ENCODE measurements at places on chromosomes 11 and 22.

- no peak for DNase-seq
Measured at GRCh38 chr11:59394186-59394585, 32.0 kb downstream of the OR5A2 start.

DNA sequence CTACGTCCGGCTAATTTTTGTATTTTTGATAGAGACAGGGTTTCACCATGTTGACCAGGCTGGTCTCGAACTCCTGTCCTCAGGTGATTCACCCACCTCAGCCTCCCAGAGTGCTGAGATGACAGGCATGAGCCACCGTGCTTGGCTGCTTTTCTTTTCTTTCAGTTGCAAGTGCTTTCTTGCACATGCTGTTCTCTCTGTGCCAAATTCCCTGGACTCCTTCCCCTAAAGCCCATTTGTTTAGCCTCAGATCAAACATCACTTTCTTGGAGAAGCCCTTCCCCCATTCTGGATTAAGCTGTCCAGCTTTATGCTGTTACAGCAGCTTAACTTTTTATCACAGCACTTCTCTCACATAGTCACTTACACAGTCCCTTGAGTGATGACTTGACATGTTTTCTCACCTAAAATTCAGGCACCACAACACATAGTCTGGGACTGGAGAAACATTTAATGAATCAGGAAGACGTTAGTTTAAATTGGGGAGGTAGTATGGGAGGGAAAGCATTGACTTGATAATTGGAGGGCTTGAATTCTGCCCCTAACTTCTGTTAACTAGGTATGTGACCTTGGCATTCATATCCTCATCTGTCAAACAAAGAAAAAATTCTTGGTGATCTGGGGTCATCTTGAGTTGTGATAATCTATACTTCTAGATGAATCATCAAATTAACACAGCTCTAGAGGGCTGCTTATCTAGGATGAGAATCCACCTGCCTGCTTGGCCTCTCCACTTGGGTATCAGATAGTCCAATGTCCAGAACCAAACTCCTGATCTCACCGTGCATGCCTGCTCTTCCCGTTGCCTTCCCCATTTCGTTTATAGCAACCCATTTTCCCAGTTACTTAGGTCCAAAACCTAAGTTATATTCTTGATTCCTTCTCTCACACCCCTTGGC is 18.4 kb downstream of the ACO2 start:
- no peak for DNase-seq

DNA sequence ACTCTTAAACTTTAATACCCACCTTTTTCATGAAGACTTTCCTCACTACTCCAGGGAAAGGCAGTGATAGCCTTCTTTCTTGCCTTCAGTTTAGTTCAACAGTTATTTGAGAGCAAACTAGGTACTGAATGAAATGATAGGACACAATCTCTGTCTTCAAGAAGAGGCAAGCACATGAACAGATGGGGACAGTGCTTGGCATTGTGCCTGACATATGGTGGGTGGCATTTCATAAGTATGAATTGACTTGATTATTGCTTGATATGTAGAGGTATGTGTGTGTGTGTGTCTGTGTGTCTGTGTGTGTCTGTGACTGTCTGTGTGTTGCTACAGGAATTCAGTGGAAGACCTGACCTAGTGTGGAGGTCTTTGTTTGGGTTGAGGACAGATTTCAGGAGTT is 504.1 kb downstream of the NELL1 start:
- no peak for DNase-seq

- no peak for DNase-seq
Measured at GRCh38 chr11:70506986-70507385, 108.7 kb downstream of the CTTN start.

GRCh38 chr11:1784761-1785650 is 21.3 kb upstream of the CTSD start:
- no peak for DNase-seq

DNA sequence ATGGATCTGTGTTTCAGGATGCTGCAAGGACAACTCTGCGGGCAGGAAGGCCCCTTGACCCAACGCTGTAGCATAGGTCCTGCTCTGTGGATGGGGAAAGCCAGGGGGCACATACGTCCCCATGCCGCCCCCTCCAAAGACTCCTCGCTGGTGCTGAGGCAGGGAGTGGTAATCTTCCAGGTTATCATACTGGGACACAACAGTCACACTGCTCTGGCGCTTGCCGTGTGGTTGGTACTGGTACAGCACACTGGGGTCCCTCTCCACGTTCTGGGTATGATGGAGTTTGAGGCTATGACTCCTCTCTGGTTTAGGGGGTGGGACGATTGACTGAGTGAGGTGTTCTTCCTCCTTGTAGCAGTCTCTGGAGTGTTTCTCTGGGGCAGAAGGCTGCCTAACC is 26.2 kb upstream of the TP53AIP1 start:
- DNase-seq, result no peak

GRCh38 chr22:49533886-49534285 is 293.8 kb downstream of the BRD1 start:
- no peak for DNase-seq

- DNase-seq, result no peak
Measured at GRCh38 chr11:114059278-114059983, at the start of gene ZBTB16. Gene ZBTB16 (plus strand): TSS chr11:114059711. CDS start chr11:114063301, 3,590 bp downstream.

GRCh38 chr11:124917115-124917637 is 1.9 kb upstream of the HEPN1 start:
- no peak for DNase-seq

DNA sequence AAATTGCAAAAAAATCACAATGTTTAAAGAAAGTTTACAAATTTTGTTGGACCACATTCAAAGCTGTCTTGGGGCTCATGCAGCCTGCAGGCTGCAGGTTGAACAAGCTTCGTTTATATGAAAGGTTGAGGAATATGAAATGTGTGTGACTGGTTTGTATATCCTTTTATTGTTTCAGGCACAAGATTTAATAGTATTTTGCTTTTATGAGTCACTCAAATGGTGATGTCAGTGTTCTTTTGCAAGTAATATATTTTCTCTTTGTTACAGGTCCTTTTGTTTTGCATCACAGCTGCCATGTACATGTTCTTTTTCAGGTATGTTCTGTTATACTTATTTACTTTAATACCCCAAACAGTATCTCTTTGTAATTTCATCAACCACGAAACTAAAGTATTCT is 198.6 kb downstream of the TMEM135 start:
- DNase-seq, result no peak

DNA sequence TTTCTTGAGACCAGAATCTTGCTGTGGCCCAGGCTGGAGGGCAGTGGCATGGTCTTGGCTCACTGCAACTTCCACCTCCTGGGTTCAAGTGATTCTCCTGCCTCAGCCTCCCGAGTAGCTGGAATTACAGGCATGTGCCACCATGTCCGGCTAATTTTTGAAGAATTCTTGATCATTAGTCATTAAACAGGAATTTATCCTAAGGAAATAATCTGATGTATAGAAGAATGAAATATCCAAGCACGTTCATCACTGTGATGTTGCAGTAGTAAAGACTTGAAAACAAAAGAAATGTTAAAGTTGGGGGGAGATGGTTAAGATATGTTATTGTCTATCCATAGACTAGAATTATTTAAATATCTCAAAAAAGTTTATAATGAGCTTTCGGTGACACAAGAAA is 23.6 kb downstream of the CBL start:
- no peak for DNase-seq

- DNase-seq, result no peak
Measured at GRCh38 chr11:120532832-120533196, 21.3 kb downstream of the GRIK4 start.

DNA sequence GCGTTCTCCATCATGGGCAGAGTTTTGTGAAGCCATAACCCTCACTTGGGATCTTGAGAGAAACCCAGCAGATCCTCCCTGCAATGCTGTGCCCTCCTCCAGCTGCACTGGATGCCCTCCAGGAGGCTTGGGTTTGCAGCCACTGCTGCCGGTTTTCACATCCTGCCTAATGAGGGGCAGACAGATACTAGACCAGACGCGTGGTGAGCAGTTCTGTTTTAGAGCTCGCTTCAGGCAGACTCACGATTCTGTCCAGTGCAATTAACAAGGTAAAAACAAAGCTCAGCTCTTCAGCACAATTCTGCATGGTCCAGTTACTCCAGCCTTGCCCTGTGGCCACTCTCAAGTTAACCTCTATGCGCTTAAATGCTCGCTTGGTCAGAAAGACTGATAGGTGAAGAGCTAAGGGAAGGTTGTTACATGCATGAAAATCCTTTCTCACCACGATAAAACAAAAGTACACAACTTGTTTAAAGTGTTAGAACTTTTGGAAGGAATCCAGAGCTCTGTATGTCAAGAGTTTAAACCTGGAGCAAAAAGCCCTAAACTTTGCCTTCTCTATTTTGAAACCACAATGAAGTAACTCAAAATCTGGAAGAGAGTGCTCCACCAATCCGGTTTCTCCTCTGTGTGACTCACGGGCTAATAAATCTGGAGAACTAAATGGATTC is 292.3 kb upstream of the FAT3 start:
- DNase-seq, result no peak

DNA sequence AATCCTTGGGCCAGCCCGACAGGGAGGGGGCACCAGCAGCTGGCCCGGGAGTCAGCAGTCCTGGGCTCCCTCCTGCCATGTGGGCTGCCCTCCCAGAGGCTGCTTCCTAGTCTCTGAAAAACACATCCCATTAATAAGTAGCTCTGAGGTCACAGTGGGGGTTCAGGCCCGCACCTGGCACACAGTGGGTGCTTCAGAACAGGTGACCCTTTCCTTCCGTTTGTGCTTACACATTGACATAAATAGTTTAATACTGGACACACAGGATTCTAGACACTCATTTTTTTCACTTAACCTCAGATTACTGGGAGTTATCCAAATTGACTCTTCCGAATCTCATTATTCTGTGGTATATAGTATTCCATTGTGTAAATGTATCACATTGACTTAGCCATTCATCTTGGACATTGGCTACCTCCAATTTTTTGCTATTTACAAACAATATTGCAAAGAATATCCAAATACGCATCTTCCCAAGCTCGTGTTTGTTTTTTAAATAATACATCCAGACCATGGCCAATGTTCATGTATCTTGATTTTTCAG is 474 bp upstream of the CHADL start:
- DNase-seq, result no peak

GRCh38 chr22:46758867-46759290 is 3.6 kb upstream of the TBC1D22A start:
- DNase-seq, result peak; percentile 53

DNA sequence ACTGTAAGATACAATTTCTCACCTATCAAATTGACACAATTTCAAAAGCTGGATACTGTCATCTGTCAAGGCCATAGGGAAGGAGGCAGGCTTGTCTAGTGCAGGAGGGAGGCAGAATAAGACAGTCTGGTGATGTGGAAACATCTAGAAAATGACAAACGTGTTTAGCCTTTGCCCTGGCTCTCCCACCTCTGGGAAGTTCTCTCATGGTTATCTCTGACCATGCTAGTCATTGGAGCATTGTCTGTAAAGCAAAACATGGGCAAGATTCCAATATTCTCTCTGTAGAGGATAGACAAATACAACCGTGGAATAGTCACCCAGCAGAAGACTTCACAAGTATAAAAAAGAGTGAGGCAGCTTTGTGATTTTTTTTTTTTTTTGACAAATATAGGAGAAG is 9.1 kb upstream of the SERHL2 start:
- peak; percentile 52 for DNase-seq

- DNase-seq, result no peak
Measured at GRCh38 chr11:112886434-112887370, 74.5 kb upstream of the NCAM1 start.

DNA sequence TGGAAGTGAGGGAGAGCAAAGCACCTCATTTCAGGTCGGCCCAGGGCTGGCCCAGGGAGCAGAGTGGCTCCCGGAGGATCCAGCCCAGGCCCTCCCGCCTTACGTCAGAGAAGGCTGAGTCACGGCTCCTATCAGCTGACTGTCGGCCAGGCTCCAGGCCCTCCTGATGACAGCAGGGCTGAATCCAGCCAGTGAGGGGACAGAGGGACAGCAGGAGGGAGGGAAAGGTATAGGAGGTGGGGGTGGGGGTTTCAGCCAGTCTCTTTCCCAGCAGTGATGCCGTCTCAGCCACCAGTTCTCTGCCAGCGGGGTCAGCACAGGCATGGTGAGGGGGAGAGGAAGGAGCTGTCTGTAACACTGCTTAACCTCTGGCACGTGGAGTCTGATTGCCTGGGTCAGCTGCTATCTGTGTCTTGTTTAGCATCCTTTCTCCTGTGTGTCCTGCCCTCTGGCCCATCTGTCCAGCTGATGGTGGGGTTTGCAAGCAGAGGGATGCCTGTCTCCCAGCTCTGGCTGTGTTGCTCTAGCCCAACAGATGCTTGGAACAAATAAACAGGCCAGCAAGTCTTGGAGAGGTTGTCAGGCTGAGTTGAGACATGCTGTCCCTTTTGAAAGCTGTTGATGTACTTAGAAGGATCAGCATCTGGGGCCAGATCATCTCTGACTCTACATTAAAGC is 74.0 kb downstream of the ADAMTS15 start:
- peak; percentile 93 for DNase-seq

- no peak for DNase-seq
Measured at GRCh38 chr11:1447845-1448825, 38.4 kb downstream of the MOB2 start.

- no peak for DNase-seq
Measured at GRCh38 chr11:114298710-114299109, 2.5 kb downstream of the NNMT start.

- no peak for DNase-seq
Measured at GRCh38 chr11:108483163-108483562, 15.0 kb downstream of the POGLUT3 start.

GRCh38 chr22:38751422-38752346 is 4.1 kb downstream of the SUN2 start:
- DNase-seq, result no peak

DNA sequence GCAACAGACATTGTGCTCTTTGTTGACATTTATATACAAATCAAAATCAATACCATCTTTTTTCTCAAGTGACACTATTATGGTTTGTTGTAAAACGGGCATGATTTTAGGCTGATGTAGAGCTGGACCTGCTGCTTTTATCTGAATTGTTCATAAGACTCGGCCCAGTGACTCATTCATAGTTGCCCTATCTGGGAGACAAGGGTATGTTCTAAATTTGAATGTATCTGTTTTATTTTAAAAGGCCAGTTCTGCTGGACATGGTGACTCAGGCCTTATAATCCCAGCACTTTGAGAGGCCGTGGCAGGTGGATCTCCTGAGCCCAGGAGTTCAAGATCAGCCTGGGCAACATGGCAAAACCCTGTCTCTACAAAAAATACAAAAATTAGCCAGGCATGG is 39.3 kb downstream of the CEP295 start:
- DNase-seq, result peak; percentile 40

DNA sequence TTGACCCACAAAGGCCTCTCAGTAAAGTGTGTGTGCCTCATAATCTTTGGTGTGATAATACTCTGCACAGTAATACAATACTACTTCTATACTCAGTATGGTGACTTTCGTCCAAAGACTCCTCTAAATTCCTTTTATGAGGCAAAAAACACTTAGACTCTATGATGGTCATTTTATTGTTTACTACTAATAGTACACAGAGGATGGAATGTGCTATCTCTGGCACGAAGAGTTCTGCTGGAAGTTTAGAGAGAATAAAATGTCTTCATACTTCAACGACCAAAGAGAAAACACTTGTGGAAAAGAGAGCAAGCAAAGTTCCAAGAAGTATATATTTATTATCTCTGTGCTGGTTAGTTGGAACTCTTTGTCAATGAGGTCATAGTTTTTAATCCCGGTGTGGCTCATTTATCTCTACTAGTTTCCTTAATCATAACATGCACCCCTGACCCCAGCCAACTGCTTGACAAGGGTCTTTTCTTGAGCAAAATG is 7.5 kb upstream of the CSTF3 start:
- DNase-seq, result peak; percentile 21

- DNase-seq, result no peak
Measured at GRCh38 chr11:126034039-126034932, 28.4 kb downstream of the CDON start.

GRCh38 chr22:49367041-49367697 is 460.5 kb downstream of the BRD1 start:
- peak; percentile 53 for DNase-seq
